A172 (cell line): ENCODE measurements at places on chromosomes 7 and 10.
A peak's percentile ranks its signal among the peaks of the same experiment; 100 is the strongest.

- DNase-seq: peak; percentile 30
Observed at GRCh38 chr7:105829681-105830322, 46.6 kb downstream of the ATXN7L1 start.

GRCh38 chr7:150375662-150376521 is 3.2 kb upstream of the ZNF775 start:
- DNase-seq: no peak

DNA sequence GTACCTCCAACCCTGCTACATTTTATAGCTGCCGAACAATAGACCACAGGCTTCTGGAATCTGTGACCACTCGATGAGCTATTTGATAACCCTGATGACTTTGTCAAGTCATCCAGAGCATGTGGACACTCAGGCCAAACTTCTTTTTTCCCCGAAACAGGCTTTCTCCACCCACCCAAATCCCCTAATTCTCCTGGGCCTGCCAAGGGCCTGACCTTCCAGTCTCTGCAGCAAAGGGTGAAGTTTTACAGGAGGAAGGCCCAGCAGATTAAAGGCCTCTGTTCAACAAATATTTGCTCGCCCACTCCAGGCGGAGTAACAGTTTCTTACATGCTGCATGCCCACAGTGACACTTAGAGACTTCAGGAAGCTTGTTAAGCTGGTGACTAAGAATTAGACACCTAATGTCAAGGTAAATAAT is 2.0 kb downstream of the JCAD start:
- DNase-seq: peak; percentile 72

DNA sequence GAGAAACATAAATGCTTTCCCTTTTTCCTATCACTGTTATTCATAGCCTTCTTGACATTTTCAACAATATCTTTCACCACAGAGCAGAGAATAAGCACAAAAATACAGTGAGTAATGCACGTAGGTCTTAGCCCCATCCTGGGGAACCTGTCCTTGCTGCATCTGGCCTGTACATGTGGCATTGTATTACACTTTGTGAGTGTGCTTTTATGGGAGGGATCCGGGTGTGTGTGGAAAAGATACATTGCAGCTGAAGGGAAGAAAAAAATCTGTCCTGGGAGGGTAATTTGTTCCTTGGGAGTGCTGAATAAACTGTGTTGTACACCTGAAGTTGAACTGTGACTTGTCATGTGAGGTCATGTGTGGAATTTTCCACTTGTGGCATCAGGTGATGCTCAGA is 422.7 kb upstream of the LRGUK start:
- DNase-seq: no peak

- DNase-seq: no peak
Observed at GRCh38 chr7:159051916-159052315, 92.8 kb downstream of the VIPR2 start.

- DNase-seq: no peak
Observed at GRCh38 chr10:29703271-29703670, 68.5 kb upstream of the SVIL start.

DNA sequence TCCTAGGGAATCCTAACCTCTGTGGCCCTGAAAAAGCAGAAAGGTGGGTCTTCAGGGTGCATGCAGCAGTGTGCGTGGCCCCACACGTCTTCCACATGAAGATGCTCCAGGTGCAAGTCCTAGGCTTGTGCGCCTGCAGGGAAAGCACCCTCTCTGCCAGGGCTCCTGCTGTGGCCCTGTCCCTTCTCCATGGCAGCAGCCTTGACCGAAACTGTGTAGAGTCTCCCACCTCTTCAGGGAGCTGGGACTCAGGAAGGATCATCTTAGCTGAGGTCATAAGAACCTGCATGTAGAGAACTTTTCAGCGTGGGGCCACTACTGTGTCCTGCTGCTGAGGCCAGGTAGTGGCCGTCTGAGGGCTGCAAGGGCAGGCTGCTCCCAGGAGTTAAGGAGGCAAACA is 6.3 kb upstream of the CSGALNACT2 start:
- no peak for DNase-seq
